CMK (cell line): ENCODE measurements at places on chromosomes 13 and 19.

DNA sequence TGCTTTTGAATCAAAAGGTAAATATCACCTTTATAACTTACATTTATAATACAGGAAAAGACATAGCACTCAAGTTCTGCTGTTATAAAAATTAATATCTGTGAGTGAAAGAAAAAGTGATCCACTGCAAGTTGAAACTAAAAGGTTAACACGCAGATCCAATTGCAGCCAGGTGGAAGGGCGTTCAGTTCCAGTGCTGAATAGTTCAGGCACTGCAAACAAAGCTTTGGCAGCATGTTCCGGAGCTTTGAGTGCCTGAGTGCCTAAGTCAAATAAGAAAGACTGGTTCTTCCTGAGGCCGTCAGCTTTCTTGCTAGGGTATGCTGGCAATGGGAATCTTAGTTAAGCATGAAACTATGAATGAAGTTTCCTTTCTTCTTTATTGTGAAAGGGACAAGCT lies 200.3 kb downstream of the LMO7 start:
- no peak for DNase-seq

GRCh38 chr19:11685676-11686650 lies 52.8 kb downstream of the ZNF823 start:
- no peak for DNase-seq

DNA sequence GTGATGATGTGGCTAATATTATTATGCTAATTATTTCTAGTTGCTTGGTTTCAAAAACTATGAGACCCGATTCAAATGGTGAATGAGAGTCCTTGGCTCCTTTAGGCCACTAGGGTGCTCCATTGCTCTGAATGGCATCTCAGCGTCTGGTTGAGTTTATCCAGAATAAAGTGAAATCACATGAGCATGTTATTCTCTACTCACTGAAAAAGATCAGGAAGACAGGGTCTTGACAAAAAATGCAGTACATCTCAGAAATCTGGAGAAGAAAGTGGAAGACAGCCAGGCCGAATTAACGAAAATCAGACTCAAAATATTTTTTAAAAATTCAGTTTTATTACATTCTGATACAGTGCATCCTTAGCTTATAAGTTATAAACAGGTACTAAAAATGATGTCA lies 516.2 kb downstream of the MYO16 start:
- DNase-seq = no peak

DNA sequence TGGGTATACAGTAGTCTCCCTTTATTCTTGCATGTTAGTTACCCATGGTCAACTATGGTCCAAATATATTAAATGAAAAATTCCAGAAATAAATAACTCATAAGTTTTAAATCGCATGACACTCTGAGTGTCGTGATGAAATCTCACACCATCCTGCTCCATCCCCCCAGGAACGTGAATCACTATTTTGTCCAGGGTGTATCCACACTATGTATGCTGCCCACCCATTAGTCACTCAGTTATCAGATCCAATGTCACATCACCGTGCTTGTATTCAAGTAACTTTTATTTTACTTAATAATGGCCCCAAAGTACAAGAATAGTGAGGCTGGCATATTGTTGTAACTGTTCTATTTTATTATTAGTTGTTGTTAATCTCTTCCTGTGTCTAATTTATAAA lies 115.8 kb upstream of the SERP2 start:
- no peak for DNase-seq

- no peak for DNase-seq
Measured at GRCh38 chr13:76014406-76015318, 378.5 kb downstream of the LMO7 start.

DNA sequence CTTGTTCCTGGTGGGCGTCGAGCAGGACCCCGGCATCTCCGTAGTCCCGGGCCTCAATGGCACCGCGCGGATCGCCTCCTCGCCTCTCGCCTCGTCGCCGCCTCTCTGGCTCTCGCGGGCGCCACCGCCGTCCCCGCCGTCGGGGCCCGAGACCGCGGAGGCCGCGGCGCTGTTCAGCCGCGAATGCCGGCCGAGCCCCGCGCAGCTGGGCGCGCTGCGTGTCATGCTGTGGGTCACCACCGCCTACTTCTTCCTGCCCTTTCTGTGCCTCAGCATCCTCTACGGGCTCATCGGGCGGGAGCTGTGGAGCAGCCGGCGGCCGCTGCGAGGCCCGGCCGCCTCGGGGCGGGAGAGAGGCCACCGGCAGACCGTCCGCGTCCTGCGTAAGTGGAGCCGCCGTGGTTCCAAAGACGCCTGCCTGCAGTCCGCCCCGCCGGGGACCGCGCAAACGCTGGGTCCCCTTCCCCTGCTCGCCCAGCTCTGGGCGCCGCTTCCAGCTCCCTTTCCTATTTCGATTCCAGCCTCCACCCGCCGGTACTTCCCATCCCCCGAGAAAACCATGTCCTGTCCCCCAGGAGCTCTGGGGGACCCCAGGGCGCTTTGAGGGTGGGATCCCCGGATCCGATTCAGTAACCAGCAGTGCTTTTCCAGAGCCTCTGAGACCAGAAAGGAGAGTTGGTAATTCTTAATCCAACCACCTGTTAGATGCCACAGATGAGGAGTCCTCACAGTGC lies 885 bp downstream of the MLNR start:
- DNase-seq = no peak

DNA sequence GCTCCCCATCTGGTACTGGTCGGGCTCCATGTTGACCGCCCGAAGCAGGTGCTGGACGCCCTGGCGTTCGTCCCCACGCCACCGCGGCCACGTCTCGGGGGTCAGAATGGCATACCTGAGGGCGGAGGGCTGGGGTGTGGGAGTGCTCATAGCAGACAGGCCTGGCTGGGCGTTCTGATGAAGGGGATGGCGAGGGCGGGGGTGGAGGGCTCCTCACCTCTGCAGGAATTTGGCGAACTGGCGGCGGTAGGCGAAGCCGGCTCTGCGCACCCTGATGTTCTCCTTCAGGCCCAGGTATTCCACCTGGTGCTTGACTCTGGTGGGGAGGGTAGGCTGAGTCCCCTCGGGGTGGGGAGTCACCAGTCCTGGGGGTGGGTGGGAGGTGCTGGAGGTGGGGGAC lies 22.3 kb upstream of the ZNF414 start:
- DNase-seq = no peak
